ENCODE measurements at places on chromosomes 2 and 18. TPM values are rescaled to one million over a fixed set of nuclear protein-coding genes. Genes with fewer than 3 reads are reported as not detected.

GRCh38 chr2:105321875-105322646 is 7.5 kb downstream of the TGFBRAP1 start:
- no peak for DNase-seq
- H3K36me3 ChIP-seq = peaks cover 15% of the 10 kb centered on the region
- H3K4me1 ChIP-seq = peaks cover 7% of the 10 kb centered on the region
- H3K27me3 ChIP-seq = no peaks in the 10 kb centered on the region
- H3K4me3 ChIP-seq = no peak overlapping the region

GRCh38 chr18:37742436-37742835 is 176.8 kb upstream of the CELF4 start:
- no peak overlapping the region for H3K27ac ChIP-seq
- H3K36me3 ChIP-seq = no peaks in the 10 kb centered on the region
- H3K4me1 ChIP-seq = no peaks in the 10 kb centered on the region

GRCh38 chr2:85017411-85018048 is 46.6 kb downstream of the KCMF1 start:
- no peak for DNase-seq
- no peak overlapping the region for H3K4me3 ChIP-seq
- no peaks in the 10 kb centered on the region for H3K27me3 ChIP-seq
- peaks cover 44% of the 10 kb centered on the region for H3K4me1 ChIP-seq
- no peak overlapping the region for H3K27ac ChIP-seq

DNA sequence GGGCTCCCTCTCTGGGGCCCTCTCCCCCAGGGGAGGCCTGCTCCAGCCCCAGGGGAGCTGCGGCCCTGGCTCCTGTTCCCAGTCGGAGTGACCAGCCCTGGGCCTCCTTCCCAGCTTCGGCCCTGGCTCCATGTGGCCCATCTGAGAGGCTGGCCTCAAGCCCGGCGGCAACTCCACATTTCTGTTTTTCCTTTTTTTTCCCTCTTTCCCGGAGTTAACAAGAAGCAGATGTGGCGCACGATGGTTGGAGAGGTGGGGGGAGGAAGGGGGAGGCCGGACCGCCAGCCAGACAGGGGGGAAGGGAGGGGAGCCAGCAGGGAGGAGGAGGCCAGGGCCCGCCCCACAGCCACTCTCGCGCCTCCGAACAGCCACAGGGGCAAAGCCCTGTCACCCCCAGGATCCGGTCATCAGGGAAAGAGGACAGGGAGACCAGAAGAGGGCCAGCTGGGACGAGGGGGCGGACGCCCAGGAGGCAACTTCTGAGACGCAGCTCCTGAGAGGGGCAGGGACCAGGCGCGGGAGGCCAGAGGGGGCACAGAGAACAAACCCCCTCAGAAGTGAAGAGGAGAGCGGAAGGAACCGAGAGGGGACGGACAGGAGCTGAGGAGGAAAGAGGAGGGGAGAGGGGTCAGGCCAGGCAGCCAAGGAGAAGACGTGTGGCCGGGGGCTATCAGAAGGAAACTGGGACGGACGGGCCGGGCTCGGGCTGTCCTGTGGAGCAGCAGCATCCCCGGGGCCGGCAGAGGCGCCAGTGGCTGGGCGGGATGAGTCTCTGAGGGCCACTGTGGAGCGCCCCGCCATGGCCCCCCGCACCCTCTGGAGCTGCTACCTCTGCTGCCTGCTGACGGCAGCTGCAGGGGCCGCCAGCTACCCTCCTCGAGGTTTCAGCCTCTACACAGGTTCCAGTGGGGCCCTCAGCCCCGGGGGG is at the start of gene EMILIN1:
Gene EMILIN1, plus strand, starts transcription at position 349 of the 928 bp plus-strand sequence. Its CDS starts 451 bp downstream, at position 800.
- H3K27me3 ChIP-seq = peaks cover 2% of the 10 kb centered on the region
- H3K4me1 ChIP-seq = peaks cover 54% of the 10 kb centered on the region
- H3K36me3 ChIP-seq = no peaks in the 10 kb centered on the region
- no peak for DNase-seq
- no peak within 1 kb of the TSS for H3K4me3 ChIP-seq
- H3K27ac ChIP-seq = peak within 1 kb of the TSS; percentile 18

DNA sequence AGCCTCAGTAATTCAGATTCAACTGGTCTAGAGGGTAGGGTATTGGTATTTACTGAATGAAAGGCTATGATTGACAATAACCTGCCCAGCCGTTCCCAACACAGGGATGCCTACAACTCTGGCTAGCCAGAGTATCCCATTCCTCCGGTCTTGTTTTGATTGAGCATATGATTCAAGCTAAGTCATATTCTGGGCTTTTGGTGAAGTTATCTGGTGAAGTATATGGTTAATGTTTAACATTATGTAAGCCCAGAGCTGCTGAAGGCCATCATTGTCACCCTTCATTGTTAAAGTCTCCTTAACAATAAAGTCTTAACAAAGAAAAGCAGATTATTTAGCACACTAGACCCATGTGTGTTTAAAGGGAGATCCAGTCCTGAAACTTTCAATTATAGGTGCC is 152.6 kb downstream of the EXOC6B start:
- H3K36me3 ChIP-seq = no peaks in the 10 kb centered on the region
- H3K4me3 ChIP-seq = no peak overlapping the region
- H3K27ac ChIP-seq = no peak overlapping the region
- H3K27me3 ChIP-seq = no peaks in the 10 kb centered on the region

Gene DBI
- total RNA-seq = 142 TPM

Gene NYAP2
- total RNA-seq = not detected

Data from activated CD4-positive, alpha-beta memory T cell treated with anti-CD3 and anti-CD28 coated beads, Interleukin-2, amount 10 ng/mL, durations not matched to agents 7 days and 5 days (primary cell).